ENCODE measurements at places on chromosomes 3 and 15.

DNA sequence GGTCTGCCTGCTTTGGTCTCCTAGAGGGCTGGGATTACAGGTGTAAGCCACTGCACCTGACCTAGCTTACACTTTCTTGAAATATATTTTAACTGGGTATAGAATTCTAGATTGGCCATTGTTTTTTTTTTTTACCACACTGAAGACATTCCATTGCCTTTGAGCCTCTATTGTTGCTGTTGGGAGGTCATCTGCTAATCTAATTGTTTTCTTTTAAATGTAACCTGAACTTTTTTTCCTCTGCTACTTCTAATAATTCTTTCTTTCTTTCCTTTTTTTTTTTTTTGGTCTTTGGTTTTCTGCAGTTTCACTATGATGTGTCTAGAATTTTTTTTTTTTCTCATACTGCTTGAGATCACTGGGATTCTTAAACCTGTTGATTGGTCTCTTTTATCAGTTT lies 28.1 kb downstream of the ERICH6 start:
- DNase-seq: no peak

GRCh38 chr3:186496016-186496415 lies 48.2 kb downstream of the CRYGS start:
- DNase-seq: no peak

DNA sequence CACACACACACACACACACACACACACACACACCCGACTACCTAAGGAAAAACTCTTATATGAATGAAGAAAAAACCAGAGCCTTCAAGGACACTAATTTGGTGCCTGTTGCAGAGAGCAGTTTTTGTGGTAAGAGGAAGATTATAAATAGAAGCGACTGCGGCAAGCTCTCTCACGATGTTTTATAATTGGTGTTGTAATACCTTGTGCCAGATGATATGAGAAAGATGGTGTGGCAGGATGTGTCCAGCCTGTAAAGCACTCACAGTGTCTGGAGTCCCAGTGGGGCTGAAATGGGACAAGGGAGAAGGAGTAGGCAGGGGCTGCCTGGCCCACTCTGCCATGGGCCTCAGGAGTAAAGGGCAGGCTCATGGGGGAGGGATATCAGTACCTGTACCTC lies 839.9 kb downstream of the AGBL1 start:
- DNase-seq: no peak

DNA sequence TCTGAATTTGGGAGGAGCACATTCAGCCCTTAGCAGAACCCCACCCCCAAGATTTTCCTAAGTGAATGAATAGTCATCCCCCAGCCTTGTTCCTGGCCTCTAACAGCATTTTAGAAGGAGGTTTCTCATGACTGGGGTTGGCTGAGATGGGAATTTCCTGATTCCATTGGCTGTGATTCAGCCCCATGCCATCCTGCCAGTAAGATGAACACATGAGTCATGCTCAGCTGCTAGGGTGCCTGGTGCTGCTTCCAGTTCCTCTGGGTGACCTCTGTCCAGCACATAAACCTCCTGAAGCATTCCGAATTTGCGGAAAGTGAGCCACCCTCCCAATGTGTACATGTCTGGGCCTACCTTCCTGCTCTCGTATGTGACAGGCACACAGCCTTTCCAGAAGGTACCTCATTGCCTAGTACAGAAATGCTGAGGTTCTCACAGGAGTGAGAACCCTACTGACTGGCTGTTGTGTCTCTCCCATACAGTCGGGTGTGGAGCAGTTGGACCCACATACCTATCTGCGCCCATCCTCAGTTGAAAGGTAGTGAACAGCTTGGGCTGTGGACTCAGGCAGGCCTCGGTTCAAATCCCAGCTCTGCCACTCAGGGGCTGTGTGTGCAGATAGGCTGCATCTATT lies 91.7 kb downstream of the APBA2 start:
- no peak for DNase-seq

DNA sequence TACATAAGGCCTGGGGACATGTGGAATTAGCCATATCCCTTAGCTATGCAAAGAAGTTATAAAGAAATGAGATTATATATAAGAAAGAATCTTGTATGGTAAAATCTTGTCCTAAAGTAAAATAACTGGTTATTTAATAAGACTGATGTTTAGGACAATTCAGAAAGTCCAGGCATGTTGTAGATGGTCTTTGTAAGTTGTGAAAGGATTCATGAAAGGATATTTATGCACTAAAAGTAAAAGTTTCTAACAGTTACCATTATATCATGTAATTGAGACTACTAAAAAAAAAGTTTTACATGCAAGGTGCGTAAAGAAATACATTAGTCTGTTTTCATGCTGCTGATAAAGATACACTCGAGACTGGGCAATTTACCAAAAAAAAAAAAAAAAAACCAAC lies 146.3 kb downstream of the FMN1 start:
- no peak for DNase-seq

- DNase-seq: no peak
Observed at GRCh38 chr3:159840703-159841299, 147.8 kb upstream of the IL12A start.

Data from activated T-helper 1 cell treated with Interleukin-2 at 50 U/mL for 16 hours (primary cell).